ENCODE measurements at places on chromosomes 2 and 18.

- DNase-seq, result no peak
These were observed 20.2 kb downstream of the PSTPIP2 start for GRCh38 chr18:46051731-46052461.

- no peak for DNase-seq
These were observed 6.6 kb downstream of the GAREM2 start for GRCh38 chr2:26179446-26179913.

DNA sequence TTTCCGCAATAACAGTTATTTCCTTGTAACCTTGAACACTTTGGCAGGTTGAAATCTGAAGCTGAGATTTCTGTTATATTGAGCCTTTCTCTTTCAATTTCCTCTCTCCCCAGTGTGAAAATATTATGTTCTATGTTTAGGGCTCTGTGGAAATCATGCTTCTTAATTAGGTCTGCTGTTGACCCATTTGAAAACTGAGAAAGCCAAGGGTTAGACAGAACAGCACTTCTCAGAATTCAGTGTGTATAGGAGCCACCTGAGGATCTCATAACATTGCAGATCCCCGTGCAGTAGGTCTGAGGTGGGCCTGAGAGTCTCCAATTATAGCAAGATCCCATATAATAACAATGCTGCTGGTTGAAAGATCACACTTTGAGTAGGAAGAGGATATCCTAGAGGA, 230.2 kb upstream of the NT5C1B start:
- no peak for DNase-seq

- DNase-seq, result no peak
These were observed 113.3 kb upstream of the SERTAD2 start for GRCh38 chr2:64766841-64767669.

DNA sequence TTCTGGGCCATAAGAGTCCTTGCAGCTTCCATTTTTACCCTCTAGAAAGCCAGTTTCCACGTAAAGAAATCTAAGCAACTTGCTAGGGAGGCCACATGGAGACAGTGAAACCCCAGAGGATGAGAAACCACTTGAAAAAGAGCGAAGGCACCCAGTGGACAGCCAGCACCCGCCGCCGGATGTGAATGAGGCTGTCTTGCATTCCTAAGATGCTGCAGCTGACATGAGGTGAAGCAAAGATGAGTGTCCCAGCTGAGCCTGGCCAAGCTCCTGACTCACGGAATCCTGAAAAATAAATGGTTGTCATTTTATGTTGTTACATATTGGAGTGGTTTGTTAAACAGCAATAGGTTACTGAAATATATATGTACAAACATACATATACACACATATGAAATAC, 65.9 kb upstream of the STPG4 start:
- no peak for DNase-seq

- no peak for DNase-seq
These were observed 30.4 kb downstream of the EPAS1 start for GRCh38 chr2:46327627-46328026.

DNA sequence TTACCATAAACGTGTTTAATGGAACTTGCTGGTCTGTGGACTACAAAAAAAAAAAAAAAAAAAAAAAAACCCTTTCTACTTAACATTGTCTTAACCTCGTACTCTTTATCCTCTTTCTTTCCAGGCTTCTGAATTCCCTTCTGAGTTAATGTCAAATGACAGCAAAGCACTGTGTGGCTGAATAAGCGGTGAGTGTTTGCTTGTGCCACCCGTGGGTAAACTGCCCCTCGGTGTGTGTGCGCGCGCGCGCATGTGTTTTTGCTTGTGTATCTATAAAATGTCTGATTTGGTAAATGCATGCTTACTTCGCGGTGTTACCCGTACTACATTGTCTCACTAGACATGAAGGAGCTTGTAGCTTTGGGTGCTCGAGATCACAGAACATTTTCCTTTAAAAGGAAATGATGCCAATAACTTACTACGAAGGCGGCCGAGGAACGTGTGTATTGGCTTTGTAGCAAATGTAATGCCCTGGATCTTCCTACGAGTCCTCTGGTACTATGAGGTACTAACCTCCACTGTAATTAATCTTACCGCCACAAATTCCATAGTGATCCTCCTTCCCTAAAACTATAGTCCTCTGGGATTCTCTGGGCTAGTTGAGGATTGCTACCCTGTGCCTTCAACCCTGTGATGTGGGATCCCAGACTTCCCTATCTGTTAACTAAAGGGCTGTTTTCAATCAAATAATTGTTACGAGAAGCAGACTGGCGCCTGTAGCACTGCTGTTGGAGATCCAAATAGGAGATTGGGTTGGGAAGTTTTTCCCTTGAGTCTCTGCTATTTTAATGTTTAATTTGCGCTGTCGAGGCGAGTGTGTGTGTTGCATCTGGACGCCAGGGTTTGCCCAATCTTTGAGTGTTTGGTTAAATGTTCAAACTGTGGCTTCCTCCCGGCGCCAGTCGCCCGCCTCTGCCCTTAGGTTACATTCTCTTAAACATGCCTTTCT, 1.1 kb downstream of the ID2 start:
- DNase-seq, result peak; percentile 63

- peak; percentile 12 for DNase-seq
These were observed 201.4 kb downstream of the SOCS6 start for GRCh38 chr18:70489986-70490933.

GRCh38 chr2:154537843-154538450, 160.5 kb upstream of the KCNJ3 start:
- DNase-seq, result no peak

DNA sequence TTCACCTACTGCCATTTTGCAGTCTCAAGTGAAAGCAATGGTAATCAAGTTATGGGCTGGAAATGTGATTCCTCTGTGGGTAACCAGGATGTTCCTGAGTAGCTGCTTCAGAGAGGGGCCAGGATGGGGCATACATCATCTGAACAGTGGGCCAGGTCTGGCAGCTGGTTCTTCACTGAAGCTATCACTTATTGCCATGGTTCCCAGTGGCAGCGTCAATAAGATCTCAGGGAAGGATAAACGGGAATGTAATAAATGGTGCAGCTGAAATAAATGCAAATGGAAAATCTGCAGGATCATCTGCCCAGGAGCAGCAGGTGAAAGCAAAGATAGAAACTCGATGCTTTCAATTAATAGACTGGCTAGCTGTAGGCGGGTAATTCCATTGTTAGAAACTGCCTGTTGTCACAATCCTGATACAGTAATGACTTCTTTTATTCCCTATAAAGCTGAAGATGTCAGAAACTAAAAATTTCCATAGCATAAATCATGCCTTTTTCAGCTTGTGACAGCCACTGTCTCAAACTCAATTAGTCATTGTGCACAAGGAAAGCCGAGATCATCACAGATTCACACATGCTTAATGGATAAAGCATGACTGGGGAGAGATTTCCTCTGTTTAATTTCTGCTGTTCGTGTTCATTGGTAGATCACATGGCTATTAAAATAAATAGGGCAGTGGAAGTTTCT, 56.2 kb upstream of the CCDC85A start:
- DNase-seq, result no peak

- no peak for DNase-seq
These were observed 19.2 kb downstream of the PRKCE start for GRCh38 chr2:45670646-45671045.

Measured in NCI-H524 treated with DMSO at 0.1 percent for 48 hours (cell line).